ENCODE measurements at places on chromosomes 5 and 9.

DNA sequence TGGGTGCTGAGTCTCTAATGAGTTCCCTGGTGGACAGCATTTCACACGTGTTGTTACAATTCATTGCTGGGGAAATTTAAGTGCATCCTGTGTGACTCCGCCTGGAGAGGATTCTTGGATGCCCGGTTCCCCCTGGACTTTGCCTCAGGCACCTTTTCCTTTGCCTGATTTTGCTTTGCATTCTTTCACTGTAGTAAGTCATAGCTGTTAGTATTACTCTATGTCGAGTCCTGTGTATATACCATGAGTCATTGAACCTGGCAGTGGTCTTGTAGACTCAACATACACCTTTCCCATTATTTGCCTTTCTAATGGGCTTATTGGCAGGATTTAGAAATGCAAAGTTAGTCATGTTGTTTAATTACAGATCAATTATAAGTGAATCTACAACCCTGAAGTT lies 81.9 kb upstream of the DHFR start:
- no peak for DNase-seq

- no peak for DNase-seq
Observed at GRCh38 chr5:152264645-152265254, 140.3 kb downstream of the NMUR2 start.

GRCh38 chr5:155529362-155529761 lies 515.8 kb downstream of the KIF4B start:
- DNase-seq = no peak

DNA sequence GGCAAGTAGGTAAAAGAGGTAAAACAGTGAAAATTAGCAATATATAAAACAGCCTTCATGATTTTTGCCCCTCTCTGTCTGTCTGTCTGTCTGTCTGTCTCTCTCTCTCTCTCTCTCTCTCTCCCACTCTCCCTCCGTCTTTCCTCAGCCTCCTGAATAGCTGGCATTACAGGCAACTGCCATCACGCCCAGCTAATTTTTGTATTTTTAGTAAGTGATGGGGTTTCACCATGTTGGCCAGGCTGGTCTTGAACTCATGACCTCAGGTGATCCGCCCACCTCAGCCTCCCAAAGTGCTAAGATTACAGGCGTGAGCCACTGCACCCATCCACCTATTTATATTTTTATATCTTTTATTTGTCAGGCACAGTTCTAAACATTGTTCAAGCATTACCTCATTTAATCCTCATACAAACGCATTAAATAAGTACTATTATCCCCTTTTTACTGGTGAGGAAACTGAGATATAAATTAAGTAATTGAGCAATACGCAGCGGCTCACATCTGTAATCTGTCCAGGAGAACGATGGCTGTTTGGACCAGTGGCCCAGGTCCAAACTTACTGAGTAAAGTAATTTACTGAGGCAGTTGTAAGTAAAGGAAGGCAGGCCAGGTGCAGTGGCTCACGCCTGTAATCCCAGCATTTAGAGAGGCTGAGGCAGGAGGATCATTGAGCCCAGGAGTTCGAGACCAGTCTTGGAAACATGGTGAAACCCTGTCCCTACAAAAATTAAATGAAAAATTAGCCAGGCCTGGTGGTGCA lies 60.9 kb downstream of the UBE2R2 start:
- no peak for DNase-seq

DNA sequence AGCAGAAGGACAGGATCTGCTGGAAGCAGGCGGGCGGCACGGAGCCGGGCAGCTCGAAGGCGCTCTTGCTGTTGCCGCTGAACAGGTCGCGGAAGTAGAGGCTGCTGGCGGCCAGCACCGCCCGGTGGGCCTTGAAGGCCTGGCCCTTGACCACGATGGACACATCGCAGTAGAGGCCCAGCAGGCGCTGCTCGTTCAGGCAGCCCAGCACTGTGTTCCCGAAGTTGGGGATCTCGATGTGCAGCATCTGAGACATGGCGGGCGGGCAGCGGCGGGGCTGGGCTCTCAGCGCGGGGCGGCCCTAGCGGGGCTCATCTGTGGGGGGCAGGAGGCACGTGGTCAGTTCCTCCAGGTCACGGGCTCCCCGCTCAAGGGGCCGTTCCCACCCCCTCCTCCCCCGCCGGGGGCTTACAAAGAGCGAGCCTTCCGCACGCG lies 44.8 kb downstream of the NACC2 start:
- DNase-seq = no peak

- DNase-seq = no peak
Observed at GRCh38 chr5:134131578-134132350, 17.3 kb downstream of the TCF7 start.

DNA sequence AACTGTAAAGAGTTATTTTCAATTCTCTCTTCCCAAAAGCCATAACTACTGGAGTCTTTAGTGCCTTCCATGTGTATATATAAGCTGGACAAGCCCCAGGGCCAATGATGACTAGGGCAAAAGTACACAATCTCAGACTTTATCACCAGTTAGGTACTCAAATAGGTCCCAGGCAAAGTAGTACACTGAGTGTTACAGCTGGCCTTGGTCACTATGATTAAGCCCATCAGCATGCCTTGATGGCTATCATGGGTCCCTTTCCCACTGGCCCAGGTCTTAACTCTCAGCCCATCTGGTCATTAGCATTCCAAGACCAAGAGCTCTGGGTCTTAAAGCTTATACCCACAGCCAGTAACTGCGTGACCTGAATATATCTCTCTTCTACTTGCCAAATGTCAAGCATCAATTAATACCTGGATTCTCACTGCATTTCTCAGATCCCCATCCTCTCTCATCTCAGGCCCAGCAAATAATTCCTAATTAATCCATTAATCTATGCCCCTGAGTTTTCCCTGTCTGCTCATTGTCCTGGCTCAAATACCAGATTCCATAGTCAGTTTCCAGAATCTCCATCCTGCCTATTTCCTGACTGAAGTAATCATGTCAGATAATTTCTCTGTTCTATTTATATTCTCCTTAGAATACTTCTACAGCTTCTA lies 62.3 kb downstream of the NR6A1 start:
- DNase-seq = no peak

DNA sequence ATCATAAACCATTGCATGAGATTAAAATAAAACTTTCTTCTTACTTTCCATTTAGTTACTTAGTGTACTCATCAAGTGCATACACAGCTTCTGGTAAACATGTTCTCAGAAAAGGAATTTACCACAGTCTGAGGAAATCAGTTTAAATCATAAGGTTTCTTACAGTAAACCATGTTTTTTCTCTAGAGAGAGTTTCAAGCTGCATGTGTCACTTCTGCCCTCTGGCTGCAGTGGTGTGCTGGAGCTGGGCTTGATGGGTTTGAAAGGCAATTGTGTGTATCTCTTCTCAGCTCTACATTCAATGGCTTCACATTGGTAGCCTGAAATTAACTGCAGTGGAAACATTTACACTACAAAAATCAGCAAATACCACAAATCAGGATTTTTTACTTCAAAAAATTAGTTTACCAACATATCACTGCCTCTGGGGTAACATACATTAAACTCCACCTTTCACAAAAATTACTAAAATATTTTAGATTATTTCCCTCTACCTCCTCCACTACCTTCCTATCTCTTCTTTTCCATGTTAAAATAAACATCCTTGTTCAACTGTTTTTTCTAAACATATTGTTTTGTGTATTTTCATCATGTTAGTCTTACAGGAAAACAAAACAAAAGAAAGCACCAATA lies 414.3 kb downstream of the ANXA1 start:
- DNase-seq = no peak

DNA sequence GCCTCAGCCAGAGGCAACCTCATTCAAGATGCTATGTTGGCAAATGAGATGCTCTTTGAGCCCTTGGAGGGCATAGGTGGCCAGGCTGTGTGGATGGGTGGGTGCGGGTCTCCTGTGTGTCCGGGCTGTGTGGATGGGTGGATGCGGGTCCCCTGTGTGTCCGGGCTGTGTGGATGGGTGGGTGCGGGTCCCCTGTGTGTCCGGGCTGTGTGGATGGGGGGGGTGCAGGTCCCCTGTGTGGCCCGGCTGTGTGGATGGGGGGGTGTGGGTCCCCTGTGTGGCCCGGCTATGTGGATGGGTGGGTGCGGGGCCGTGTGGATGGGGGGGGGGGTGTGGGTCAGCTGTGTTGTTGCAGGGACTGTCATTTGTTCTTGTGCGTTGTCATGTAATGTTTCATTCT lies 136.6 kb upstream of the COL5A1 start:
- no peak for DNase-seq

Measured in brain pericyte (primary cell).